Activated T-helper 1 cell treated with anti-CD3 and anti-CD28 coated beads, Interleukin-2, amount 50 U/mL, for 16 hours (primary cell): ENCODE measurements at places on chromosomes 4 and X.

GRCh38 chr4:89657931-89658700 is 178.8 kb downstream of the SNCA start:
- no peak for DNase-seq

DNA sequence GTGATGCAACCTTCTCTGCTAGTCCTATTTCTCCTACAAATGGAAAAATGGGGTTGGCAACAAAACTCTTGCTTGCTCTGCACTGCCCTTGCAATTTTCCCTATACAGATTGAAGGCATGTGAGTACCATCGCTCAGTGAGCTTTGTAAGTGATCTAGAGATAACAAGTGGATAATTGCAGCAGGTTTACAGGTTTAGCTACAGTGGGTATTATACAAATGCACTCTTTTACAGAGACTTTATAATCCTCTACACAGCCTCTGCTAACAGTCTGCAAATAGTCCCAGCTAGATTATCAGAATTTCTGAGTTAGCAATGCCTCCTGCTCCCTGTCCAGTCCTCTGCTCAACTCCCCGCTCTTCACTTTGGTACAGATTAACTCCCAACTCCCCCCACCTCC is 11.1 kb downstream of the LEF1 start:
- DNase-seq, result no peak

DNA sequence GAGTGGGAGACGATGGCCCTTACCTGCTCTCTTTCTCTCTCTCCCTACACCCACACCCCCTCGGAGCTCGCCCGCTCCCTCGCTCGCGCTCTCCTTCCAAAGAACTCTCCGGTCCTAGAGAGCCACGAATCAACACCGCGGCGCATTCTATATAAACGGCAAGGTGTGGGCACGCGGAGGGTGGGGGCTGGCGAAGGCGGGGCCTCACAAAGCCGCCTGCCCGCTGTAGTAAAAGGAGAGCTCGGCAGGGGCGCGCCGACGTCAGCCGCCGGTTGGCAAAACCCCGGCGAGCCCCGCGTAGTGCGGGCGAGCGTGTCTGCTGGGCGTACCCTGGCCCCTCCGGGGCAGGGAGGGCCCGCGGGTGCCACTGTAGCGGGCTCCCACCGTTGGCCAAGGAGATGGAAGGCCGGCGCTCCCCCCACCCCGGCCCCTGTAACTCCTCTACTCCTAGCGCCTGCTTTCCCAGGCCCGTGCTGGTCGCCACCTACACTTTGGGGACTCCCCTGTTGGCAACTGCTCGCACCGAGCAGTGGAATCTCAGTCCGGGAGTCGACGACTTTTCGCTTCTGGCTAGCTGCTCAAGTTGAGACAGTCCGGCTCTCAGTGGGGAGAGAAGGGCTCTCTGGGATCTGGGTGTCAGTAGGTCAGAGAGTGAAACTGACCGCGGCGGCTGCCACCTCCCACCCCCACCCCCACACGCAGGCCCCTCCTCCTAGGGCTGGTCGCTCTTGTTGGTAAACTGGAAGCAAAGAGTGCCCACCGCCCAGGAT is 325.5 kb upstream of the F9 start:
- DNase-seq, result no peak

DNA sequence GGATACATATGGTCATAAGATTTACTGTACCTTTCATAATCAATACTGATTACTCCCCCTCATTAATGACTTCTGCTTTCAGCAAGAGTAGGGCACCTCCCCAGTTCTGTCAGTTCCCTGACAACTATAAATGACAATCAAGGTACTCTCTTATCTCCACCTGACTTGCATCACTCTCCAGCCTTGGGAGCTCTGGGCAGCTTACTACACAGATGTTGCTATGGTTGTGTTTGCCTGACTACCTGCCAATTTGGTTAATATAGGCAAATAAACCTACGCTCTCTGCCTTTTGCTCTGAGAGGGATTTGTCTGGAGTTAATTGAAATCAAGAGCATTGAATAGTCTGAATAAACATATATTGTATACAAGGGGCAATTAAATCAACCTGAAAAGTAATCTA is 22.8 kb upstream of the MAP7D3 start:
- no peak for DNase-seq

GRCh38 chrX:38220024-38220414 is 652 bp downstream of the SRPX start:
- DNase-seq, result no peak

DNA sequence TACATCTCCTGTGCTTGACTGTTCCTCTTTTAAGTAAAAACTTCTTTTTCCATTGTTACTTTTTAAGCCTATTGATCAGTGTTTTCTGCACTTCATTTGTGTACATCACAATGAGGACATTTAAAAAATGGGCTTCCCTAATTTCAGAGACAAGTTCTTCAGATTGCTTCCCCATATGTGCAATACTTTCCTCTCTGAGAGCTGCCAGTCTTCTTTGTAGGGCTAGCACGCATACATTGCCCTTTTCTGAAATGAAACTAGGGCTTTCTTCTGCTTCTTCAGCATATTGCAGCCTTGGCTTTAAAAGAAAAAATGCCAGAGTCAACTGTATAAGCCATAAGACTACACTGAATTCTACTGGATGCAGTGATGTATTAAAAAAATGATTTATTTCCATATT is 37.8 kb downstream of the FAT4 start:
- DNase-seq, result no peak

DNA sequence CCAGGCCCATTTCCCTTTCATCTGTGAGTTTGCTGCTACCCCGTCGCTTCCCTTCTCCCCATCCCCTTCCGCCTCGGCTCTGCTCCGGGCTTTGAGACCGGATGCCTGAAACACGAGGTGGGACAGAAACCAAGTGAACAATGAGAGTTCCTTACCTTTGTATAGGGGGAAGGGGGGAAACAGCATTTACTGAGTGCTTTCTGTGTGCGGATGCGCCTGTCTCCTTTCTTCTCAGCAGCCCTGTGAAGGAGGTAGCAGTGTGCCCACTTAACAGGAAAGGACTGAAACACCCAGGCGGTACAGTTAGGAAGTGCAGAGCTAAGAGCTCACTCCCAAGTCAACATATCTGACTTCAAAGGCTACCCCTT is 43.2 kb upstream of the TMSB15B start:
- no peak for DNase-seq

DNA sequence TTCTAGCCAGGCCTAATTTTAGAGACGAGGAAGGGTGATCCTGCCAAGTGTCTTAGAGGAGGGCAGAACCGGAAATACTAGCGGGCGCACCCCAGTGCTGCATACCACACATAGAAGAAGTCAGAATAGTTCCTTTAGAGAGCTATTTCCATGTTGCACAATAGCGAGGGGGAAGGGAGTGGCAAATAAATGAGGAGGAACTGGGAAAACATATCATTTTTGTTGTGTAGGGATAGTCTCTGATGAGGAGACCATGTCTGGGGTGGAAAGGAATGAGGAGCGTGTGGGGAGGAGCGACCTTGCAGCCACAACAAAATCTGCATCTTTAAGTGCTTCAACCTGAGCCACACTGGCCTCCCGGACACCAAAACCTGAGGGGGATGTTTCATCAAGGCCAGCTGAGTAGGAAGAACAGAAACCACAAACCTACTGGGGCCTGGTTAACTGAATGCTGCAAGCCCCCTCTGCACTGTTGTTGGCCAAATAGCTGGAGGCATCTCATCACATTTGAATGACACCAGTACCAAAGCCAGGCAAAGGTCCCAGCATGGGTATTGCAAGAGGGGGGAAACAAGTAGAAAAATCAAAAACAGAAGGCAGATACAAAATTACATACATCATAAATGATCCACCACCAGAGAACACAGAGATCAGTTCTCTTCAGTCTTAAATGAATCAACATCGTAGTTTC is 26.7 kb upstream of the C1QTNF7 start:
- DNase-seq, result no peak

DNA sequence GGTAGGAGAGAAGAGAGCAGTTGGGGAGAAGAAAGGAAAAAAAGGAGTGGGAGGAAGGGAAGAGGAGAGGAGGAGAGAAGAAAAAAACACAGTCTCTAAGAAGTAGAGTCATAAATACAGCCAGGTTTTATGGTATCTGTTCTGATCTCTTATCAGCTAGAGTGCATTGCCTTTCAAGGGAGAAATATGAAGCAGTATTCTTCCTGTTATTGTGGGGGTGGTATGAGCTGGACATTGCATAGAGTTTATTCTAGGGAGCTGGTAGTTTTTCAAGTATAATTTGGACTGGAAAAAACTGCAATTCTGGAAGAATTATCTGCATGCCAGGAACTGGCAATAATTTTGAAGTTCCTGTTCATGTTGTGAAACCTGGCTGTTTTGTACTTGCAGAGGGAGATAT is 54.9 kb upstream of the TAB3 start:
- DNase-seq, result no peak
